Activated CD8-positive, alpha-beta memory T cell treated with anti-CD3 and anti-CD28 coated beads, Interleukin-2, amount 10 ng/mL, durations not matched to agents 7 days and 5 days (primary cell): ENCODE measurements at places on chromosomes 13 and 19. TPM values are rescaled to one million over a fixed set of nuclear protein-coding genes. Genes with fewer than 3 reads are reported as not detected.

The ZSCAN5C gene
- not detected for total RNA-seq

The GGN gene
- total RNA-seq: not detected

The SH2D3A gene
- total RNA-seq: 22.3 TPM

The SULT2A1 gene
- total RNA-seq: not detected

The SLC10A2 gene
- not detected for total RNA-seq

The PTGER1 gene
- total RNA-seq: not detected

The IFI30 gene
- 57.1 TPM for total RNA-seq

The PEX11G gene
- 1.9 TPM for total RNA-seq

The CPB2 gene
- total RNA-seq: not detected

The FAM124A gene
- total RNA-seq: 0.09 TPM

The GAPDHS gene
- total RNA-seq: not detected
